ENCODE measurements at places on chromosomes 1 and 21.

DNA sequence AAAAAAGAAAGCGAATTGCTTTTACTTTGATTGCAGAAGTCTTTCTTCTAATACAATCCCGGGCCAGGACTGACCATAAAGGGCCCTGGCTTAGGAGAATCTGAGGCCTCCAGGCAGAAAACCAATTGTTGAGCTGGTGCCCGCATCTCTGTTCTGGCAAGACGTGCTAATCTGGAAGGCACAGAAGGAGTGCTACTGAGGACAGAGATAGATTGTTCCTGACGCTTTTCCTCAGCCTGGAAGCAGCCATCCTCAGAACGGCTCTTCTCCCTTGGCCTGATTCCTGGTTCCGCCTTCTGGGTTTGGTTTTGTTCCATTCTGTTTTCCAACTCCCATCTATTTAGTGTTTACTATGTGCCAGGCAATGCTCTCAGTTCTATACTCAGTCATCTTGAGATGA, 44.8 kb upstream of the SPOCD1 start:
- no peaks in the 10 kb centered on the region for H3K27me3 ChIP-seq
- H3K36me3 ChIP-seq: no peaks in the 10 kb centered on the region
- H3K27ac ChIP-seq: no peak overlapping the region
- no peak overlapping the region for H3K4me3 ChIP-seq
- no peaks in the 10 kb centered on the region for H3K4me1 ChIP-seq
- DNase-seq: no peak

GRCh38 chr1:202856014-202856413, 32.9 kb downstream of the RABIF start:
- peaks cover 31% of the 10 kb centered on the region for H3K4me1 ChIP-seq
- H3K27ac ChIP-seq: no peak overlapping the region
- no peaks in the 10 kb centered on the region for H3K36me3 ChIP-seq
- no peak for DNase-seq

DNA sequence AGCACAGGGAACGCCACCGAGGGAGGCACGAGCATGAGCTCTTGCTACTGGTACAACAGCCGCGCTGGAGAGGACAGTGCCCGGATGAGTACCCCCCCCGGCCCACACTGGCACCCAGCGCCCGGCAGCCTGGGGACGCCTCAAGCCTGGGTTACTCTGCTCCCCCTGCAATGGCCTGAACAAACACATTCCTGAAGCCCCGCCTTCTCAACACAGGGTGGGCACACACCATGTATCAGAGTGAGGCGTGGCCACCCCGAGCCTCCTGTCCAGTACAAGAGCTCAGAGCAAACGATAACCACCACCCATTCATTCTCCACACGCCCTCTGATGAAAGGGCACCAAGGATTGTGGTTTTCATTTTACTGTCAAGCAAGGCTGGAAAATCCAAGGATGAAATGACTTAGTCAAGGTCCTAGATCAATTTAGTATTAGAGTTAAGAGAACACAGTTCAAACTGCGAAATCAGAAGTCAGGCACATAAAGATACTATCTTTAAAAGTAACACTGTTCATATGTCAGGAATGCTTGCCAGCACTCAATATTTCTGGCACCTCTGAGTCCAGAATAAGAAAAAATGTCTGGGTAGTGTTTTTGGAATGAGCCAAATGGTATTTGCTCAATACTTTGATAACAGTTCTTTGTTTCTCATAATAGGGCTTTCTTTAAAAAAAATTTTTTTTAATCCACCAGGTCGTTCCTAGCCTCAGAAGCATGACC, 22.0 kb downstream of the UBE2G2 start:
- no peak overlapping the region for H3K27ac ChIP-seq
- no peak overlapping the region for H3K4me3 ChIP-seq
- H3K27me3 ChIP-seq: no peaks in the 10 kb centered on the region
- H3K4me1 ChIP-seq: no peaks in the 10 kb centered on the region

- peak overlapping the region; percentile 77 for H3K27ac ChIP-seq
- H3K27me3 ChIP-seq: peaks cover 61% of the 10 kb centered on the region
- H3K36me3 ChIP-seq: no peaks in the 10 kb centered on the region
- peaks cover 33% of the 10 kb centered on the region for H3K4me1 ChIP-seq
These were observed 697 bp downstream of the PRDM16 start for GRCh38 chr1:3069491-3070308.

GRCh38 chr1:228851618-228852017, 116.3 kb downstream of the RHOU start:
- H3K27ac ChIP-seq: no peak overlapping the region
- peaks cover 27% of the 10 kb centered on the region for H3K4me1 ChIP-seq
- no peaks in the 10 kb centered on the region for H3K36me3 ChIP-seq
- no peak overlapping the region for H3K4me3 ChIP-seq
- no peaks in the 10 kb centered on the region for H3K27me3 ChIP-seq

- H3K4me1 ChIP-seq: peaks cover 41% of the 10 kb centered on the region
- H3K36me3 ChIP-seq: peaks cover 29% of the 10 kb centered on the region
- H3K4me3 ChIP-seq: no peak overlapping the region
- no peak for DNase-seq
- no peak overlapping the region for H3K27ac ChIP-seq
- peaks cover 25% of the 10 kb centered on the region for H3K27me3 ChIP-seq
These were observed 5.0 kb downstream of the JMJD4 start for GRCh38 chr1:227729881-227730629.

DNA sequence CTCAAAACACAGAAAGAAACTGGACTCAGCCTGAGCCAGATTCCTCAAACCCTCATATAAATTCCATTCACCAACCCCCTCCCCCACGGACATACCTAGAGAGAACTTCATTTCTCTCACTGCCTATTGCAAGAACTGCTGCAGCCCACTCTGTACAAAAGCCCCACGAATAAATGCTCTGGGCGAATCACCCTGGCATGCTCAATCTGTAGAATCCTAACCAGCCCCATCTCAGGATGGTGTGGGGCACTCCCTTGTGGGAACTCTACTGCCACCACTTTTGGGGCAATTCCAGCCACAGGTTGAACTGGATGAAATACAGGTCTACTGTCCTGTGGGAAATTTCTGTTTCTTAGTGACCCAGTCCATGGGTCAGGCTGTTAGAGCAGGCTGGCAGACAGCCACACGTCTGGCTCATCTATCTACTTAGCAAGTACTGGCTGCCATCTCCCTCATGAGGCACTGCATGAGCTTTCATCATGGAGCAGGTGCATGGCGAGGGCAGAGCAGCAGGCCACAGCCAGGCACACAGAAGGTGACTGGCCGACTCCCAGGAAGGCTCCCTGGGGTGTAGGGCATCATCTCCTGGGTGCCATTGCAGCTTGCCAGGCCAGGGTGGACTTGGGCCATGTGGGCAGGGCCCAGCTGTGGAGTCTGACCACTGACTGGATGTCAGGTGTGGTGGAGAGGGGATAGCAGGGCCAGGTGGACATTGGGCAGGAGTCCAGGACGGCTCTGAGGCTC, 1.6 kb upstream of the C1orf35 start:
- no peaks in the 10 kb centered on the region for H3K27me3 ChIP-seq
- DNase-seq: no peak
- peaks cover 63% of the 10 kb centered on the region for H3K4me1 ChIP-seq
- H3K4me3 ChIP-seq: no peak overlapping the region
- H3K27ac ChIP-seq: no peak overlapping the region
- H3K36me3 ChIP-seq: peaks cover 44% of the 10 kb centered on the region

Data from left lung (tissue), 14 donors.